ENCODE measurements at places on chromosomes 2 and 18. TPM values are rescaled to one million over a fixed set of nuclear protein-coding genes. Genes with fewer than 3 reads are reported as not detected.

Gene CYP27C1
- total RNA-seq: 0.13 TPM

Gene OR6B3
- not detected for total RNA-seq

Gene UPP2
- not detected for total RNA-seq

Gene LRRTM4
- not detected for total RNA-seq

Gene TCF4
- total RNA-seq: 73.1 TPM

Gene ATP6V1C2
- total RNA-seq: not detected

Gene SERPINB4
- not detected for total RNA-seq

Gene ABCB11
- total RNA-seq: not detected

Gene NAT8
- not detected for total RNA-seq

Gene SF3B1
- 168 TPM for total RNA-seq

Gene REG3A
- total RNA-seq: not detected

Gene RAB27B
- total RNA-seq: 0.34 TPM

Gene CFAP65
- not detected for total RNA-seq

Gene GCC2
- total RNA-seq: 33.3 TPM

Gene KLF7
- total RNA-seq: 29.4 TPM

Gene GPR75
- 1.8 TPM for total RNA-seq

Gene SOX11
- not detected for total RNA-seq

Gene CHRNG
- not detected for total RNA-seq

Gene SNED1
- total RNA-seq: 1.6 TPM

Gene SIX3
- not detected for total RNA-seq

Gene SALL3
- not detected for total RNA-seq

Gene PAIP2B
- total RNA-seq: 0.17 TPM

Gene COPS7B
- 42.2 TPM for total RNA-seq

Gene FKBP1B
- total RNA-seq: 8.2 TPM

Gene LINC00305
- not detected for total RNA-seq

Gene FNDC4
- total RNA-seq: 3.1 TPM

Gene IL36B
- not detected for total RNA-seq

Gene SEPTIN10
- 102 TPM for total RNA-seq

Gene GRB14
- not detected for total RNA-seq

Gene DSG1
- not detected for total RNA-seq

Gene KYNU
- 0.55 TPM for total RNA-seq

Gene TDRD15
- not detected for total RNA-seq

Gene UBXN2A
- 12.4 TPM for total RNA-seq

Gene DUSP19
- 2.1 TPM for total RNA-seq

Gene TUBA3E
- not detected for total RNA-seq

Gene FAM228B
- total RNA-seq: 10.3 TPM

Gene DOK6
- total RNA-seq: not detected

Gene PARD6G
- total RNA-seq: 0.34 TPM

Gene FTCDNL1
- total RNA-seq: 0.64 TPM

Gene CYP26B1
- 0.27 TPM for total RNA-seq

Gene OTOS
- 0.43 TPM for total RNA-seq

Gene MAP3K19
- not detected for total RNA-seq

Gene MYO3B
- not detected for total RNA-seq

Gene APOB
- total RNA-seq: not detected

Gene REEP1
- 0.26 TPM for total RNA-seq

Gene COL4A4
- total RNA-seq: 0.08 TPM

Gene GNLY
- total RNA-seq: not detected

Gene HOXD3
- total RNA-seq: not detected

Gene PCARE
- not detected for total RNA-seq

Gene REV1
- total RNA-seq: 16.6 TPM

Measured in HFFc6 (cell line).